Dermis microvascular lymphatic vessel endothelial cell (primary cell): ENCODE measurements at places on chromosomes 16 and 17.
A peak's percentile ranks its signal among the peaks of the same experiment; 100 is the strongest.

GRCh38 chr16:13332713-13333255 is 431.4 kb downstream of the SHISA9 start:
- DNase-seq, result no peak

- DNase-seq, result no peak
Measured at GRCh38 chr17:50758524-50758923, 8.8 kb downstream of the ANKRD40CL start.

DNA sequence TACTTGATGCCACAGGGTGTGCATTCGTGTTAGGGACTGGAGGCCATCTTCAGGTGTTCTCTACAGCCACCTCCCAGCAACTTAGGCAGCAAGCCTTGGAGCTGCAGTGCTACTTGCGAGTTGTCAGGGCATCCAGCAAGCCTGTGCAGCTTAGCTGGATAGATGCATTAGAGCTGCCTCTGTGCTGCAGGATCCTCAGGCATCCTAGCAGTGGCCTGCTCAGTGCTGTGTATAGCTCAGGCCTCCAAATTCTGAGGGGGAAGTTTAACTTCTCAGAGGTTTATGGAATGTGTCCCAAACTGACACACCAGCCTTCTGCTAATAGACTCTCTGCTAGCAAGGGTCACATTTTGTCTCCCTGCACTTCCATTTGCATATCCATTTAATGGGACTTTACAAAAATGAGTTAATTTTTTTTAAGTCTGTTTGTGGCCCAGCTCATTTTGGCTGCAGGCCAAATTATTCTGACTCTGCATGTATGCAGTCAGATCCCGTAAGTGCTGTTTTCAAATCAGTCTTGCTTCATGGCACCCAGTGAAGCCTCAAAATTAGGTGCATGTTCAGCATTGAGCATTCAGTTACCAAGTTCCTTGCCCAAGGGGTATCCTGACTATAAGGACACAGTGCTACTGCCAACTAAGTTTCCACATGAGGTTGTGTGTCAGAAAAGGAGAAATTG is 6.8 kb downstream of the GABARAPL2 start:
- peak; percentile 13 for DNase-seq

DNA sequence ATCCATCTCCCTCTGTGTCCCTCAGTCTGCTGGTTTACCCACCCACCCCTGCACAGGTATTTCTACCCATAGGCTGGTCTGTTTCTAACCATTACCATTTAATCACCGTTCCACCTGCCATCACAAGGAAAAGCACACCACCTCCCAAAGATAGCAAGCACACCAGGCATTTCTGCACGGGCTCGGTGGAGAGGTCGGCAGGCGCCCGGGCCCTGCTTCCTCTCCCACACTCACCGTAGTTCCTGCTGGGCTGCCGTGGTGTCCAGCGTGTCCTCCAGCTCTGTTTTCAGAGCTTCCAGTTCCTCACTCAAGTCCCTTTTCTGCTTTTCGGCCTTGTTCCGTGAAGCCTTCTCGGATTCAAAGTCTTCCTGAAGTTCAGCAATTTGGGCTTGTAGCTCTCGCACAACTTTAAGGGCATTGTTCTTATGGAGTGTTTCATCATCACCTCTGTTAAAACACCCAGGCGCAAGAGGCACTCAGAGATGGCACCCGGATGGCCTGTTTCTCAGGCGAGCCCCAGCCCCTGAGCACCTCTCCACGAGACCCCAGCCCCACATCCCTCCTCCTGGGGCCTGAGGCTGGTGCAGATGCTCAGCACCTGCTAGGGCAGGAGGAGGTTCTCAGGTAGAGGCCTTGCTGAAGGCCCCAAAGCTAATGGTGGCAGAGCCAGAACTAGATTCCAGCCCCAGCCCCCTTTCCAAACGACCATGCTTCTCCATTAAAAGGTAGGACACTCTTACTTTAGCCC is 69.0 kb downstream of the NDEL1 start:
- no peak for DNase-seq

GRCh38 chr17:8383143-8383822 is at the start of gene RPL26:
TSS of gene RPL26 (minus strand) at chr17:8383193. CDS start at chr17:8382310, 883 bp downstream.
- peak; percentile 98 for DNase-seq
